Hematopoietic multipotent progenitor cell treated with erythropoietin and hydrocortisone succinate and interleukin-3 and kit ligand, for 17 days (in vitro differentiated cells): ENCODE measurements at places on chromosomes 4 and X.

GRCh38 chr4:86957215-86957614 lies 22.4 kb downstream of the AFF1 start:
- no peak for DNase-seq

- DNase-seq: no peak
Measured at GRCh38 chr4:74098427-74098994, 484 bp downstream of the CXCL2 start.

- DNase-seq: no peak
Measured at GRCh38 chr4:182770259-182770995, 146.8 kb downstream of the DCTD start.

DNA sequence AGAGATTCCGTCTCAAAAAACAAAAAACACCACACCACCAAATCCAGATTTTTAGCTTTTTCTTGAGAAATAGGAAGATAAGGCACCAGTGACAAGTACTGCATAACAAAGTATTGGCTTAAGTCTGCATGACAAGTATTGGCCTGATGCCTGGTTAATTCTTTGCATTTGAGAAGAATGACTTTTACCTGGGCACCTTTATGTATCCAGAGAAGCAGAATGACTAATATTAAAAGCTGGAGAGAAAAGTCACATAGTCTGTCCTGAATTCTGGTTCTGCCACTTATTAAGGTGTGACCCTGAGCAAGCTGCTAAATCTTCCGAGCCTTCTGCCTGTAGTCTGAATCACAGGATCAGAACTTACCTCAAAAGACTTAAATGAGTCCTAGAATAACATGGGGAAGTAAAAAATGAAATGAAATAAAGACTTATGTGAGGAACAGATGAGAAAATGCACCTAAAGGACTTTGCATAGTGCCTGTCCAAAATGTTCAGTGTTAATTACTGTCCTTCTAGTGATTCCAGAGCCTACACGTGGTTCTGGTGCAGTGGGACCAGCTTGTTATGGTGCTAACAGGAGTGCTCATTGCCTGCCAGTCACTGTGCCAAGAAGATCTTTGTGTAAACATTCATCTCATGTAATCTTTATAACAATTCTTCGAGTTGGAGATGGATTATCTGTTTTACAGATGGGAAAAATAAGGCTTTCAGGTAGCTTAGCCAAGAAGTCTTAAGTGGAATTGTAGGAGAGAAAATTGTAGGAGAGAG lies 31.6 kb downstream of the UGDH start:
- DNase-seq: no peak

DNA sequence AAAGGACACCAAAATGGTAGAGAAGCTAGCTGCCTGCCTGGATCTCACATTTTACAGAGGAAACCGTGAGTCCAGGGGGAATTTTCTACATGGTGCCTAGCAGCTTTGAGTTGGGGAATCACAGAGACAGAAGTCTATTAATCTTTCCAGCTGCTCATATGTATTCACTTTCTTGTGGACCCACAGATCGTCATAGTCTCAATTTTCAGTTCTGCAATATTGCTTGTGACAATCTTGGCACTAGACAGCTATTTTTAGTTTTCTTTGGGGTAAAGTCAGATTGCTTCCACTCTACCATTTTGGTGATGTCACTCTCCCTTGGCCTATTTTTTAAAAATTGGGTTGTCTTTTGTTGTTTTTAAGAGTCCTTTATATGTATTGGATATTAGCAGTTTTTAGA lies 233.4 kb upstream of the STK26 start:
- DNase-seq: no peak

- peak; percentile 7 for DNase-seq
Measured at GRCh38 chrX:19593690-19594089, 78.4 kb upstream of the MAP3K15 start.

DNA sequence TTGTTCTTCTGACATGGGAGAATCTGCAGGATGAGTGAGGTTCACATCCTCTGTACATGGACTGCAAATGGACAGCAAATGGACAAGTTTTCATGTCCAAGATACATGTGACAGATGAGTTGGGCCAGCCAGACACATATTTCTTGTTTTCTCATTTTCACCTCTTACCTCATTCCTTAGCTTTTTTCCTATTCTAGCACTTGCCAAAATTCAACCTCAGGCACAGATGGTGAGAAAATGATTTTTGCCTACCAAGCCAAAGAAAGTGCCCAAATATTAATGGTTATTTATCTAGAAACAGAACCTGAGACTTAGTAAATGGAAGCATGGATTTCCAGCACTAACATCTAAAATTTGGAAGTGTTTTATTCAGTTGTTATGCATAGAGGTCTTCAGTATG lies 402.2 kb downstream of the AFF2 start:
- DNase-seq: no peak
